ENCODE measurements at places on chromosomes 2 and 18.

DNA sequence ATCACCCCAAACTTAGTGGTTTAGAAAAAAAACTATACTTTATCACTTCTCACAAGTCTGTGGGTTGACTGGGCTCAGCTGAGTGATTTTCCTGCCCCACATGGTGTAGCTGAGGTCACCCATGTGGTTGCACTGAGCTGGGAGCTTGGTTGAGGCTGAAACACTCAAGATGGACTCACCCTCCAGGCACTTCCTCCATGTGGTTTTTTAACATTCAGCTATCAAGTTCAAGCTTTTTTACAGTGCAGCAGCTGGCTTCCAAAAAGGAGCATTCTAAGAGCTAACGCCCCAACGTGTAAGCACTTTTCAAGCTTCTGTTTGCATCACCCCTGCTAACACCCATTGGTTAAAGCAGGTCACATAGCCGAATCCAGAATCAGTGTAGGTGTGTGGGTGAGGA lies 105.9 kb upstream of the CREB1 start:
- peak; percentile 25 for DNase-seq

GRCh38 chr18:8238507-8238906 lies 370.7 kb upstream of the RAB12 start:
- DNase-seq = no peak

DNA sequence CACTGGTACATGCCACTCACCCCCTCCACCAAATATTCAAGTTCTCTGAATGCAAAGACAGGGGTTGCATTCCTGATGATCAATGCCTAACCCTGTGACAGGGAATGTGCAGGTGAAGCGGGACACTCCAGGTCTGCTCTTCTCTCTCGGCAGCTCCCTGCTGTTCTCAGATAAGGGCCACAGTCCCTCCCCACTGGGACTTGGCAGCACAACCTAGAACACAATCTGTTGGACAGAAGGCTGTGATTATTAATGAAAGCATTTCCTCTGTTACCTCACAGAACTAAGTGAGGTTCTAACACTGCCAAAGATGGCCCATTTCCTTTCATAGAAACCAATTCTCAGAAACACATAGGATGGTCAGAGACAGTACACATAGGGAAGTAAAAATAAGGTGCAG lies 42.7 kb downstream of the VSNL1 start:
- DNase-seq = no peak

DNA sequence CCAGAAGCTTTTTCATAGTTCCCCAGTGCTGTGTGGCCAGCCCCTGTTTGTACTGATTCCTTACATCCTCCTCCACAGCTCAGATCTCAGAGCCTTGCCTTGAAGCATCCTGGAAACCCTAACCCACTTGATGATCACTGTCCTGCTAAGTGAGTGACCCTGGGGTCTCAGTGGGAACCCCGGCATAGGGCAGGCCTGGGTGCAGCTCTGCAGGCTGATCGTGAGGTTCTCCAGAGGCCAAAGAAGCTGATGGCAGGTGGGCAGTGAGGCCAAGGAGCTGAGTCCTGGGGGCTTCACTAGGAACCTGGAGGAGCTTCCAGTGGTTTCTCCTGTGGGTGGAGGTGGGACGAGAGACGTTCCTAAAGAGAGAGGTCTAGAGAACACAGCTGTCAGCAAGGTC lies 47.4 kb upstream of the BIN1 start:
- no peak for DNase-seq

- DNase-seq = no peak
Measured at GRCh38 chr2:203799908-203800307, 67.7 kb upstream of the CTLA4 start.

- no peak for DNase-seq
Measured at GRCh38 chr2:192725991-192726390, 531.3 kb upstream of the TMEFF2 start.

- DNase-seq = no peak
Measured at GRCh38 chr18:42536442-42536841, 579.0 kb downstream of the RIT2 start.

DNA sequence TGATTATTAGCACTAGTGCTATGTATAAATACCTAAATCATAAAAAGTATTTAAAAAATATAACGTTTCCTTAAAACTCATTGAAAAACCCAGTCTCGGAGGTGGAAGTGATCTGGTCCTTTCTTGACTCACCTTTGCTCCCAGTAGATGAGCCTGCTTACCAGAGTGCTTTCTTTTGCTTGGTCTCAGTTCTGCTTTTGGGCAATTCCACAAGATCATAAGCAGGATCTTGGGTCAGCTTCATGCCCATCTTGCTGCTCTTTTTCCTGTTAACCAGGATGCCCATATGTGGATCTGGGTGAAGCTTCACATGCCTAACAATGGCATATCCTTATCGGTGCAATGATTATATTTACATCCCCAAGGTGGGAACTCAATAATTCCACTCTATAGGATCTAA lies 332.1 kb upstream of the FAM98A start:
- DNase-seq = no peak

GRCh38 chr2:96505231-96505889 lies at the start of gene NEURL3:
Gene NEURL3, minus strand, starts transcription at chr2:96505357. Its CDS starts 71 bp downstream, at chr2:96505286.
- DNase-seq = no peak

GRCh38 chr2:98335271-98335670 lies 11.0 kb upstream of the CNGA3 start:
- no peak for DNase-seq

GRCh38 chr2:96699621-96700020 lies 40.2 kb downstream of the LMAN2L start:
- no peak for DNase-seq

DNA sequence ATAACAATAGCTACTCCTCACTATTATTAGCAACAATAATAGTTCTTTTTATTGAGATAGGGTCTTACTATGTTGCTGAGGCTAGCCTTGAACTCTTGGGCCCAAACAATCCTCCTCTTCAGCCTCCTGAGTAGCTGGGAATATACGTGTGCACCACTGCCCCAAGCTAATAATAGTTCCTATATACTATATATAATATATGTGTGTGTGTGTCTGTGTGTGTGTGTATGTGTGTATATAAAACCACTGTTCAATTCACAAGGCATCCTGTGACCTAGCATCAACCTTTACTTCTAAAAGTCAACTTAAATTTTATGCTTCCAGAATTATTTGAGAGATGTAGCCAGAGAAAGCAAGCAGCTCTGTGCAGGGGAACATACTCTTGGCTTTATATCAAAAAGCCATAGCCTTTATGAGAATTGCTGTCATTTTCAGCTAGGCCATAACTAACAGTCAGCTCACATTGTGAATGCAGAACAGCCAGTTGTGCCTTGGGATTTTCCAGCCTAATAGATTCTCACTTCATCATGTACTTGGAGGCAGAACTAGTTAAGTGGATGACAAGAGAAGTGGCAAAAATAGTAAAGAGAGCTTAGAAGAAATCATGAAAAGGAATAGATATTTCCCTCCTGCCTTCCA lies 665.5 kb downstream of the NYAP2 start:
- DNase-seq = no peak

DNA sequence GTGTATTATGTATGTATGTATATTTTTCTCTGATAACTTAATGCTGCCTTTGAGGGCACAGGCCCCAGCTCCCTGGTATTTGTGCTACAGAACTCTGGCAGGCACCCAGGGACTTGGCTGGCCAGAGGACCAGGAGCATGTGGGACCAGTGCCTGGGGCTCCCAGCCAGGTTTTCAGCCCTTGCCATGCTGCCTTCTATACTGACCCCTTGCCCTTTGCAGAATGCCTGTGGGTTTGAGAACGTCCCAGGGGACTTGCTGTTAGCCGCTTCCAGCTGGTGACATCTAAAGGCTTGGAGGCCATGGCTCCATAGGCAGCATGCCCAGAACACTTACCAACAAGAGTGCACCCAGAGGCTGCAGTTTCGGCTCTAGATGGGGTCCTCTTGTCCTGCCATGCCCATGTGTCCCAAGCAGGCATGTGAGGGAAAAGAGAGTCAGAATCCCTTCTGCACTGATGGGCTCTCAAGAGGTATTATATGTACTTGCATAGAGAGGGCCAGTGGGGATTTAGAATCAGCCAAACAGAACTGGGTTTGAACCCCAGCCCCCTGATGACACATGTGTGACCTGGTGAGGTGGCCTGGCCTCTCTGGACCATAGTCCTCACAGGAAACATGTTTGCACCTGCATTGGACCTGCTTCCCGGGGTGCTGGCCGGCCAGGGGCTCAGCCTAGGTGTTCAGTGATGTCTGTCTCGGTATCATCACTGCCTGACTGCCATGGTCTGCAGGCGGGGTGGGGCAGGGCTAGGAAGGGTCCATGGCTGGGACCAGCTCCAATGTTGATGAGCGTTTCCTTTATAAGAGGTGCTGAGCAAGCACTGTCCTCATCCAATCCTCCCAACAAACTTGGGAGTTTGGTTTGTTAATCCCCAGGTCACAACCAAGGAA lies 119.2 kb upstream of the FHL2 start:
- DNase-seq = no peak

GRCh38 chr2:160339726-160340125 lies 139.7 kb upstream of the ITGB6 start:
- no peak for DNase-seq

GRCh38 chr18:27899893-27900292 lies 277.0 kb downstream of the CDH2 start:
- no peak for DNase-seq

DNA sequence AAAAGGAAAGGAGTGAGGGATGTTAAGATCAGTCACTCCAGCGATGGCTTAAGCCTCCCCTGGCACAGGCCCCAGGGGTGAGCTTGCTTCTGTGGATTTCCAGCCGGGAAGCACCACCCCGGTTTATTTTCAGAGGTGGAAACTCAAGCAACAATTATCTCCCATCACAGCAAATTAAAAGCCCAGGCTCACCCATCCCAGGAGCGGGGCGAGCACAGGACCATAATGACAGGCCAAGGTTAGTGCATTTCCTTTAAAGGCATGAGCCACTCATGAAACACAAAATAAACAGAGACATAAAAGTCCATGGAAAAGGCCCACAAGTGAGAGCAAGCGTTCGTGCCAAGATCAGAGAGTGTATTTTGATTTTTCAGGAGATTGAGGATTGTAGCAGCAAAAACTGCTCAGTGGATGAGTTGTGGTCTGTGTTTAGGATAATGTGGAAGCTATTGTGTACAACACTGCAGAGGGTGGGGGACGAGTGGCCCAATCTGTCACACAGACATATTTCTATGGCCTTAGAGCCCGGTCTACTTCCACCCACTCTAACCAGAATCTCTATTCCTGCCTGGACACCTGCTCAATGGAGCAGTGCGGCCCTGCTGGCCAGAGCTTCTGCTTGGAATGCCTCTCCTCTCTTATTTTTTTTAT lies 111.4 kb upstream of the CDC42EP3 start:
- DNase-seq = no peak

DNA sequence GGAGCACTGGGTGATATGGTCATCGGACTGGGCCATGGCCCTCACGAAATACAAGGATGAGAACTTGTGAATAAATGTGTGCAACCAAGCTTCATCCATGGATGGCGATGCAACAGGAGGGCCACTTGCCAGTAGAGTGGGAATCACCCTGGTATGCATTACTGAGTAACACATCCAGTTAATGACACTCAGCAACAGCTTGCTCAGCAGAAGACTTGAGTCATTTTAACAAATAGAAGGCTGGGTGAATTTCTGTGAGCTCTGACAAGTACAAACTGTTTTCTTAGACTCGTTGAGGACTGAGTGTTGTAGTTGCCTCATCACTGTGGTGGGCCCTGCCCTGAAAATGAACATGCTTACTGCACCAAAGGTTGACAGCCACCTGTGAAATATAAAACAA lies 221.6 kb downstream of the NCKAP5 start:
- no peak for DNase-seq

DNA sequence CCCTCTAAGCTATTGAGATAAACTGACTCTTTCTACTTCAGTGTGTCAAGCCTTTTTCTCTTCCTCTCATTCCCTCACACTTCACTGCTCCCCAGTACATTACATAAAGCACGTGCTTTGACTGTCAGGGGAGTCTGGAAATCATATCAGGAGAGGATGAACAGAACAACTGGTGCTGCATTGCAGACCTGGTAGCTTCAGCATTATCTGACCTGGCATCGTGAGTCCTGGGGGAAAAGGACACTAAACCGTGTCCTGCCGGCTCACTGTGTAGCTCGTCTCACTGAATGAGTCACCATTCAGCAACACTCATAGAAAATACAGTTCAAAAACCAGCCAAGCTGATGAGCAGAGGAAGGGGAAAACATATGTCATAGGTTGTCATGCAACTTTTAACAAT lies 108.5 kb upstream of the UNC80 start:
- peak; percentile 59 for DNase-seq

- no peak for DNase-seq
Measured at GRCh38 chr2:51413726-51414125, 381.8 kb upstream of the NRXN1 start.

DNA sequence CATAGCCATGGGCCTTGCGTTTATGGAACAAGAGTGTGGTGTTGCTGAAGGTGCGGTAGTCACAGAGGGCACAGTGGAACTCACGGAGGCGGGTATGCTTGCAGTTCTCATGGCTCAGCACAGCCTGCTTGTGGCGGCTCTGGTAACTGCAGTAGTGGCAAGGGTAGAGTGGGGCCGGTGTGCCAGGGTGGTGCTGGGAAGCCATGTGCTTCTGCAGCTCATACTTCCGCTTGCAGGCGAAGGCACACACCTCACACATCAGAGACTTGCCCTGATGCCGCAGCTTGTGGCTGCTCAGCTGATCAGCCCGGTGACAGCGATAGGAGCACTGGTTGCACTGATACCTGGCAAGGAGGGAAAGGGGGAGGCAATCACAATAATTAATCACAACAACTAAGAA lies 14.7 kb downstream of the ZNF142 start:
- DNase-seq = no peak

Measured in NCI-H2171 treated with DMSO at 0.1 percent for 48 hours (cell line).